Skeletal muscle cell (primary cell): ENCODE measurements at places on chromosomes 11 and 22.
A peak's percentile ranks its signal among the peaks of the same experiment; 100 is the strongest.

DNA sequence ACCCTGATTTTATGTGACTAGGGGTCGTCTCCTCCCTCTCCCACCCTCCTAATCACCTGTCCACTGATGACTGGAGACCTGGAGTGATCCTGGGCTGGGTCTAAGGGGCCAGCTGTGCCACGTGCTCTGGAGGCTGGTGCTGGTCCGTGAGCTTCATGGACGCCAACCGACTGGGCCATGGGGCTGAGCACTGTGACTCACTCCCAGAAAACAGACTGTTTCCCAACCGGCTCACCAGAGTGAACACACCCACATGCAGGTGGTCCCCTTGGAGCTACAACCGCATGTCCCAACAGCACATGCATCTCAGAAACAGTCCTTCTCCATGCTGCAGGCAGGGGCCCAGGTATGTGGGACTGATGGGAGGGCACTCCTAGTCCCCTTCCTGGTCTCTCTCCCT lies 14.0 kb upstream of the LMO1 start:
- no peak for DNase-seq

DNA sequence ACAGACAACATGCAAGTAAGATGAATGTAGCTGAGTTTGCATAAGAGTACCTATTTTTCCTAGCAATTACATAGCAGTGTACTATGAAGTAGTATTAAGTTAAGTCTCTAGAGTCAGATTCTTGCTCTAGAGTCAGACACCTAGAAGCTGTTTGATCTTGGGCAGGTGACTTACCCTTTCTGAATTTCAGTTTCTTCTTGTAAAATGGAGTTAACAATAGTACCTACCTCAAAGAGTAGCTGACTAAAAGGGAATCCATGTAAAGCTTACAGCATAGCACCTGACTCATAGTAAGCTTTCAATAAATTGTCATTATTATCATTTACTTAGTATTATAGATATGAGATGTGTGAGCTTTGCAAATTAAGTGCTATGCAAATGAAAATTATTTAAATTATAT lies 47.8 kb upstream of the PTPRJ start:
- DNase-seq, result no peak

- peak; percentile 85 for DNase-seq
Measured at GRCh38 chr11:43736502-43737200, 56.1 kb downstream of the HSD17B12 start.

DNA sequence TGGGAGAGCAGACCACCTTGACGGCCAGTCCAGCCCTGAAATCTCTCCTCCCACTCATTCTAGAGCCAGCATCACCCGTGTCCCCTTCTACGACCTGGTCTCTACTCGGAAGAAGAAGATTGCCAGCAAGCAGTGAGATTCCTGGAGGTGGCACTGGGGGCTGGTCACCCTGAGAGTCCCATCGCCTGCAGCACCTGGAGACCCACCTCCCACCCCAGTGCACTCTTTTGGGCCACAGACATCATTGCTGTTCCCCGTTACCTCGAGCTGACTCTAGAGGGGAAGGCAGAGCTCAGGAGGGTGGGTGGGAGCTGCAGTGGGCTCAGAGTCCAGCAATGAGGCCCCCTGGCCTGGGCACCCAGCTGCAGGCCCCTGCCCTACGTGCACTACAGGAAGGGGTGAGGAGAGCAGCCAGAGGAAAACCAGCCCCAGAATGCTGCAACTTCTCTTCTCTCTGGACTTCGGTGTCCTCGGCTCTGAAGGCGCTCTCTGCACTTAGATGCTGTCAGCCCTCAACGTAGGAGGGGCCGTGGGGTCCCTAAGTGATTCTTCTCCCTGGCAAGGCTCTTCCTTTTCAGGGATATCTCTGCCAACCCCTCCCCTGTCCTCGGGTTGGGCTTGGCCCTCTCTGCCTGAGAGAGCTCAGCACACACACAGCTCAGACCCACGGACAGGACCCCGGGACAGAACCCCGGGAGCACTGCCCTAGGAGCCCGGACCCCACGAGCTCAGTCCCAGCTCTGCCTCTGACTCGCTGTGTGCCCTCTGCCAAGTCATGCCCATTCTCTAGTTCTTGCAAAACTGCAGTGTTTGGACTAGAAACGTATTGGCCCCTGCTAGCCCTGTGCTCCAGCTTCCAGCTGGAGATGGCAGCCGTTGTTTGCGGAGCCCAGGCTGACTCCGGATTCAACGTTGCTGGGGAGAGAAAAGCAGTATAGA lies 31.3 kb downstream of the CYTH4 start:
- no peak for DNase-seq

GRCh38 chr11:131353766-131354165 lies 16.6 kb upstream of the NTM start:
- no peak for DNase-seq

DNA sequence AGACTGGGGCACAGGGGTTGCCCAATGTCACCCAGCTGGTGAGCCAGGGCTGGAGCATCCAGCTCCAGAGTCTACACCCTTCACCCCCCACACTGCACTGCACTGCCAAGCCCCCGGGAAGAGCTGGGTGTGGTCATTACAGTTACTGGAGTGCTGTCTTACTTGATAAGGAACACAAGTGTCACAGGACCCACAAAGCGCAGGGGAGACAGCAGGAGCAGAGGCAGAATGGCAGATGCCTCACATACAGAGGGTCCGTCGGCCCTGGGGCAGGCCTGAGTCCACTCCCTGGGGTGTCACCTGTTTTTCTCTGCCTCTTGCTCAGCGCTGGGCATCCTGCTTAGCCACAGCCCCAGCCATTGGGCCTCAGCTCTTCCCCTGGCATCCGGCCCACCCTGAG lies 7.7 kb downstream of the IL2RB start:
- DNase-seq, result no peak

DNA sequence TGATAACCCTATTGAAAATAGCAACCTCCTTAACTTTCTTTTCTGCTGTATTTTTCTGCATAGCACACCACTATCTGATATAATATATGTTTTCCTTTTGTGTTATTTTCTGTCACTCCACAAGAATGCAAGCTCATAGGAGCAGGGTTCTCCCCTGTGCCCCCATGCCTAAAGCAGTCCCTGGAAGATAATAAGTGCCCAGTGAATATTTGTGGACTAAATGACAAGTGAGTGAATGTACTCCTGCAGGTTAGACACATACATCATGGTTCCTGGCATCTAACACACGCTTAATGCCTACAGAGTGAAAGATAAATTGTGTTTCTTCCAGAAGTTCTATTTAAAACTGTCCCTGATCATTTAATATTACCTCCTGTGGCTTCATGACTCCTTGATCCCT lies 23.9 kb upstream of the OR9Q2 start:
- DNase-seq, result no peak

DNA sequence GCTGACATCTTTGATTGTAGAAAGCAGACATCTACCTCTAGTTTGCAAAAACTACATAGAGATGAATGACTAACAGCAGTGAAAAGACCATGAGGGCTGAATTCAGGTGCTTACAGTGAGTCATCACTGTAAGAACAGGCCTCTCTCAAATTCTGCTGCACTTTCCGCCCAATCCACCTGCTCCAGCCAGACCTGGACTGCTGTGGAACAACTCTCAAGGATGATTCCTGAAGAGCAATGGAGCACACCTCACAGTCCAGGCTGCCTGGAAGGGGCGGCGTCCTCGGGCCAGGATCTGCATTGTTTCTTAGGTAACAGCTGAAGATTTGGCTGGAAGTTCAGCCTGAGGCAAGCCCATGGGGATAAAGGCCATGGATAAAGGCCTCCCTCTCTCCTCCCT lies 15.1 kb downstream of the APOL2 start:
- DNase-seq, result no peak

- DNase-seq, result no peak
Measured at GRCh38 chr11:58564231-58564630, 11.4 kb downstream of the LPXN start.

GRCh38 chr11:62514151-62514550 lies 32.5 kb downstream of the AHNAK start:
- no peak for DNase-seq

DNA sequence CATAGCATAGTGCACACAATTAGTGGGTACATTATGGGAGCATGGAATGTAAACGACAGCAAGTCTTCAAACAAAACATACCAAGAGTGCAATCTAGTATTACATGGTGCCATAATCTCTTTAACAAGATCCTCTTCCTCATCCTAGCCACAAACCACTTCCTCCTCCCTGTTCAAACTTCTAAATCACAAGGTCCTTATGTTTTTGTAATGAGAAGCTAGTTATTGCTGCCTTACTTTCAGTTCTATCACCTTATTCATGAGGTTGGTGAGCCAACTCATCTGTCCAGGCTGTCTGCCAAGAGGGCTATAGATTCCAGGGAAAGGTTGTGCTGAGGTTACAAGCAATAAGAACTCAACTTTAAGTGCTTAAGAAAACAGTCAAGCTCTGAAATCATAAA lies 195.4 kb upstream of the ARHGAP20 start:
- peak; percentile 95 for DNase-seq
